ENCODE measurements at places on chromosomes 16 and 17. TPM values are rescaled to one million over a fixed set of nuclear protein-coding genes. Genes with fewer than 3 reads are reported as not detected.

The KRT27 gene
- total RNA-seq, result not detected

The LCAT gene
- 4.6 TPM for total RNA-seq

The ATF7IP2 gene
- total RNA-seq, result 1.5 TPM

The HAS3 gene
- total RNA-seq, result 1.3 TPM

The FKBP10 gene
- 494 TPM for total RNA-seq

The HS3ST2 gene
- total RNA-seq, result not detected

The TEX14 gene
- total RNA-seq, result not detected

The KCNH6 gene
- total RNA-seq, result not detected

The ANKRD13B gene
- total RNA-seq, result 4.4 TPM

The CCL7 gene
- not detected for total RNA-seq

The OTOA gene
- total RNA-seq, result not detected

The CCL8 gene
- 1.2 TPM for total RNA-seq

The CLEC18B gene
- 0.47 TPM for total RNA-seq

The CD300LD gene
- total RNA-seq, result not detected

The DYNLRB2 gene
- total RNA-seq, result not detected

The CMTM2 gene
- not detected for total RNA-seq

The MMP15 gene
- total RNA-seq, result 1.7 TPM

The ITPRIPL2 gene
- total RNA-seq, result 27.0 TPM

The WNT9B gene
- not detected for total RNA-seq

The SLC38A8 gene
- not detected for total RNA-seq

The MPV17L gene
- 0.15 TPM for total RNA-seq

The CENPV gene
- total RNA-seq, result 4.8 TPM

The CLEC3A gene
- not detected for total RNA-seq

The CLEC10A gene
- 0.70 TPM for total RNA-seq

The C1QTNF8 gene
- not detected for total RNA-seq

The RNF40 gene
- total RNA-seq, result 54.2 TPM

The AHSP gene
- total RNA-seq, result not detected

The C17orf78 gene
- not detected for total RNA-seq

The EPX gene
- total RNA-seq, result not detected

The SOCS1 gene
- 0.70 TPM for total RNA-seq

The MT4 gene
- not detected for total RNA-seq

The CCR7 gene
- total RNA-seq, result not detected

The TBC1D3I gene
- not detected for total RNA-seq

The MGAT5B gene
- total RNA-seq, result 0.08 TPM

The CLEC18C gene
- 2.6 TPM for total RNA-seq

The CSH2 gene
- total RNA-seq, result not detected

The CCDC102A gene
- 19.5 TPM for total RNA-seq

The SOX15 gene
- not detected for total RNA-seq

The KDM6B gene
- 3.8 TPM for total RNA-seq

The MT1E gene
- total RNA-seq, result 148 TPM

The EMP2 gene
- 11.6 TPM for total RNA-seq

The TBX4 gene
- total RNA-seq, result not detected

The SLC52A1 gene
- total RNA-seq, result 0.15 TPM

The SCN4A gene
- not detected for total RNA-seq

The MYH3 gene
- total RNA-seq, result 0.30 TPM

Measured in smooth muscle cell of the coronary artery (primary cell).